ENCODE measurements at places on chromosomes 6 and 20.

GRCh38 chr6:118387921-118388701 lies 160.0 kb upstream of the PLN start:
- no peak for DNase-seq

- no peak for DNase-seq
Observed at GRCh38 chr6:142414462-142415250, 112.8 kb downstream of the ADGRG6 start.

DNA sequence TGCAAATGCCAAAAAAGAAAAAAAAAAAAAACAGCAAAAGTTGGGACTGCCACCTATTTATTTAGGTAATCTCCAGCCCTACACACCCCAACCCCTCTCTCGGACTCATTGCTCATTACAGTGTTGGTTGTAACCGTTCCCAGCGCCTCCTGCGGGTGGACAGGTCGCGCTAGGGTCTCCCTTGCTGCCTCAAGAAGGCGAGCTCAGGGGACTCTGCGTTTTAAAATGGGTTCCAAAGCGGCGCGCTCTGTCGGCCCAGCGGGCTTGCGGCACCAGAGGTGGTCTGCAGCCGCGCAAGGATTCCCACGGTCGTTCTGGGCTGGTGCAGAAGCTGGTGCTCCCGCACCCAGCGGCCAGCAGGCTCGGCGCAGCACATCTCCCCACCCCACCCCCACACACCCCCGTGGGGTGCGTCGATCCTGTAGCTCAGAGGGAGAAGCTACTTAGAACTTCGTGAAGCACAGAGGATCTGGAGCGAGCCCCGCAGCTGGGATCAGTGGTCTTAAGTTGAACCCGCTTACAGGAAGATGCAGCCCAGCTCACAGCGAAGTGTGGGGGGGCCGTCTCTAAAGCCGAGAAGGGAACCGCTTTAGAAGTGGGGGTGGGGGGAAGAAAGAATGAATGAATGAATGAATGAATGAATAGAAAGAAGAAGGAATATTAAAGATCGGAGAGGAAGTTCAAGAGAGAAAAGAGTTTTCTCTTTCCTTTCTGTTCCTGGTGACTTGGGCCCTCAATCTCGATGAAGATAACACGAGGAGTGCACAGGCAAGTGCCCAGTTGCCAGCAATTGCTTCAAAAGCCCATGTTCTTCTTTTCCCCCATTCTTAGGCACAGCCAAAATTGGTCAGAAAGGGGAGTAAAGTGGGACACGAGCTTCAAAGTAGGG lies 780 bp downstream of the TFAP2A start:
- DNase-seq, result no peak

DNA sequence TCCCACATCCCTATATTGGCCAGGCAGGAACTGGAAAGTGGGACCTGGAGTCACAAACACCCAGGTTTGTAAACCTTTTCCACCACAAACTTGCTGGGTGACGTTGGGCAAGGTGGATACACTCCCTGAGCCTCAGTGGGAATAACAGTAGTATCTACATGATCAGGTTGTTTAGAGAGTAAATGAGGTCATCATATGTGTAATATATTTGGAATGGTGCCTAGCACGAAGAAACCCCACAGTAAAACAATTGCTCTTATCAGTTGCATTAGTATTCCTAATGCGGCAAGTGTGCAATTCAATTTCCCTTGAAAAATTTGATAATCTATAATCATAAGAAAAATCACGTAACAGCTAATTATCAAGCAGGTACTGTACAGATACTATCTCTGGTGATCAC lies 51.9 kb downstream of the HIVEP2 start:
- DNase-seq, result no peak

GRCh38 chr6:145865595-145865994 lies 51.0 kb upstream of the FBXO30 start:
- DNase-seq, result no peak

DNA sequence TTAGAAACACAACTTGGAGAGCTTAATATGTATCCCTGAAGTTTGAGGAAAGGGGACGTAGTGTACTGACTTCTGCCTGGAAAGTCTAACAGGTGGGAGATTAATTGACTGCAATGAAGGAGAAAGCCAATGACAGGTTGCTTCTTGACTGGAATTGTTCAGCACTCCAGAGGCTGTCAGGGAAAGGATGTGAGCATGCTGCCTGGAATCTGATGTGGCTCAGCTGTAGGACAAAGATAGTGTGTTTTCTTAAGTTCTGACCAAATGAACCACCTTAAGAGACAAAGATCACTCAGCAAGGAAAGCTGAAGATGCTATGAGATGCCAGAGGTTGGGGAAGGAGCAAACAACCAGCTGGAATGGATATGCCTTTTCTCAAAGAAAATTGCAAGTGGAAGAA lies 185.8 kb downstream of the PHF3 start:
- no peak for DNase-seq

DNA sequence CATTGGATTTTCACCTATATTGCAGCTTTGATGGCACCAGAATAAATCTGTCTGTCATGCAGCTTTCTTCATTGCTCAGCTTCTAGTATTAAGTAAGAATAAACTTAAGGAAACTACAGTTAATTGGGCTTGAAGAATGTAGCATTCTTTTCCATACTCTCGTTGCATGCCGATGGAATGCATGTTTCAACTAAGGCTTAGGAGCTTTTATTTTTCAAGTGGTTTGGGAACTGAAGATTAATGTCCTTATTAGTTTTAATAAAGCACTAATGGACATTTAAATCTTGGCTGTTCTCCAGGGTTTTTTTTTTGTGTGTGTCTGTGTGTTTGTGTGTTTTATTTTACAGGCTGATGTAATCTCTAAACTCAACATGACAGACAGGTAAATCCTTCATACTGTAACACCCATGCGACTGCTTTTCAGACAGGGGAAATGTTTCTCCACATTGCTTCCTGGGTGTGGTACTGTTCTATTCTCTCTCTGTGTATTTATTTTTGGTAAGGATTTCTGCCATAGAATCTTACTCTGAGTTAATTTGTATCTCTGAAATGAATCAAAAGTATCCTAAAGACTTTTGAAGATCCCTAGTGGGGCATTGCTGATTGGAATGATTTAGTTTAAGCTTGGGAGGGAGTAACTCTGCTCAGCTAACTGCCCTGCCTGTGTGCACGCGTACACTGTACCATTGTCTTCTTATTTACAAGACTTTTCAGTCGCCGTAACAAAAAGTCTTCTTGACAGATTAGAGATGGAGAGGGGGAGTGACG lies 38.0 kb downstream of the SLC9A8 start:
- DNase-seq, result no peak

DNA sequence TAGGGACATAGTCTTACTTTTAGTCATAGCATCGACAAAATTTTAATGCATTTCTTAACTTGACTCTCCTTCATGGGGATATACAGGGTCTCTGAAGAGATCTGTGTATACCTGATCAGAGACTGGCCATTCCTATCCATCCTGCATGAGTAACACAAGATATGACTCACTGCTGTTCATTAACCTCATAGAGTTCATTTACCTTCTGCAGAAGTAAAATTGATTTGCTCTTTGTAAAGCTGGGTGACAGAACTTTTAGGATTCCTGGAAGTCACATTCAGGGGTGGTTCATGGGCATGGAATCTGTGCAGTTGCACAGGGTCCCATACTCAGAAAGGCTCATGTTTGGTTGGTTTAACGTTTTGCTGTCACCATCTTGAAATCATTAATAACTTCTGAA lies 53.2 kb downstream of the PDE7B start:
- DNase-seq, result no peak

DNA sequence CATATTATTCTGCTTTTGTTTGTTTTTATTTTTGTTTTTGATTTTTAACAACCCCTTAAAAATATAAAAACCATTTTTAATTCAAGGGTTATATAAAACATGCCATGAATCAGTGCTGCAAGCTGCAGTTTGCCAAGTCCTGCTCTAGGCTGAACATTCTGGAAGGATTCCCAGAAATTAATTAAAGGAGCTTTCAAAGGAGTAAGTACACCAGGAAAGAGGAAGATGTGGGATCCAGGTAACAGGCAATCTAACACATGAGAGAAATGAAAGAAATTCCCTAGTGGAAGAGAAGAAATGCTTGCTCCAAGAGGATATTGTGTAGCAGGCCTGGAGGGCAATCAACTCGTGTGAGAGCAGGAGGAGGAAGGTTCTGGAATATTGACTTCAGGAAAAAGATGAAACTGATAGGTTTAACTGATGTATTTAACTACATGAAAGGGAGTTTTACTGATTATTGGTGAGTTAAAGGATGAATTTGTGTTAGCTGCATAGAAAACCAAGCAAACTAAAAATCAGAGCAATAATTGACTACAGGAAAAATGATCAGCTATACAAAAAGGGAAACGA lies 146.0 kb upstream of the PHACTR1 start:
- DNase-seq, result no peak

- no peak for DNase-seq
Observed at GRCh38 chr6:141316236-141316635, 816.5 kb upstream of the GJE1 start.

DNA sequence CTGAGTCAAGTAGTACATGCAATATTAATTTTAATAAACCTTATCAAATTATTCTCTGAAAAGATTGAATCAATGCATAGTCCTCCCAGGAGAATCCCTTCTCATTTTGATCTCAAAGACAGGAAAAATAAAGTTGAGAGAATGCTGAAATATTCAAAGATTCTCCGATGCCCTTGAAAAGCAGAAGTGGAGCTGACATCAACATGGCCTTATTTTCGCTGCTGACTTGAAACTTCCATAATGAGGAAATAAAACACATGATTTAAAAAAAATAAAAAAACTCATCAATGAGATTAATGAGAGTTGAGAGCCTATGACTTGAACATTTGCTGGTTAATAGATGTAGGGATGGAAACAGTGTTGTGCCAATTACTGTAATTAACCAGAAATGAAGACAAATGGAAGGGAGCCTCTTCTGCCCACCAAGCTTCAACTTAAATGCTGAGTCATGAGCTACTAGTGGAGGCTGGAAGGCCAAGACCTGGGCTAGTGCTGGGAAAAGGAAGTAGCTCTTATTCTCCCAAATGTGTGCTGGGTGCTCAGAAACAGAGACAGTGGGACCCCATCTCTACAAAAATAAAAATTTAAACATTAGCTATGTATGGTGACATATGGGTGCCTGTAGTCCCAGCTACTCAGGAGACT lies 139.9 kb downstream of the BFSP1 start:
- no peak for DNase-seq

DNA sequence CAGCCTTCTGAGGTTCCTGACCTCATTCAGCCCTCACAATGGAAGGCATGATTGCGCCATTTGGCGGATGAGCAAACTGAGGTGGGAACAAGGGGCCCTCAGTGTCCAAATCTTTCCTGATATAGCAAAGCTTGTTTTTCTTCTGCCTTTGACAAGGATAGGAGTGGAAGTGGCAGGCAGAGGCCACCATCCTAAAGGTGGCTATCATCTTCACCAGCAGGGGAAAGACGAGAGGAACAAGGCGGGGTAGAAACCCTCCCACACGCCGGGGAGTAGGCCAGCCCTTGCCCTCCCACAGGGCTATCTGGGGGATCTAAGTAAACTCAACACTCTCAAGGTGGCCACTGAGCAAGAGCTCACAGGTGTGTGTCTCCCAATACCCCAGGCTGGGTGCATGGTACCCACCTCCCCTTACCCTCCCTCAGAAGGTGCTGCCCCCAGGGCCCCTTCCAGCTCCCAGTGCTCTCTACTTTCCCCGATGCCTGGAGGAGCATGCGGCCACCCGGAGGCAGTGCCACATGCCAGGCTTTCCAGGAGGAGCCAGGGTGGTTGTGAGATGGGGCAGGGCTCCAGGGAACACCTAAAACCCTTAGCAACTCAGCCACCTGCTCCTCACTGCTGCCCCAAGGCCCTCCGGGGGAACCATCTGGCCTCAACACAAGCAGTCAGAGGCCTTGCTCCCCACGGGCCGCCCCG lies 11.2 kb downstream of the SPDEF start:
- DNase-seq, result no peak

DNA sequence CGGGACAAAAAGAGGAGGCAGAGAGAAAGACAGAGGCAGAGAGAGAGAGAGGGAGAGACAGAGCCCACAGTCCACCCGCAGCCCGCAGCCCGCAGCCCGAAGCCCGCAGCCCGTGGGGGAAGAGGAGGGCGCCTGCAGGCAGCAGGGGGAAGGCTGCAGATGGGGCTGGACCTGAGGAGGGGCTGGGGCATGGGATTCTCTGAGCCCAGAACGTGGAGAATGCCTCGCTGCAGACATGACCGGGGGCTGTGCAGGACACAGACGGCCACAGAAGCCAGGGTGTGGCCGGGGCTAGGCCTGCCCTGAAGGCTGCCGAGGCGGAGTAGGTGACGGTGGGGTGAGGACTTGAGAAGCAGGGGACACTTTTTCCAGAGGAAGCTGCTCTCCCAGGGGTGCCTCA lies 6.5 kb upstream of the SLCO4A1 start:
- DNase-seq, result no peak

DNA sequence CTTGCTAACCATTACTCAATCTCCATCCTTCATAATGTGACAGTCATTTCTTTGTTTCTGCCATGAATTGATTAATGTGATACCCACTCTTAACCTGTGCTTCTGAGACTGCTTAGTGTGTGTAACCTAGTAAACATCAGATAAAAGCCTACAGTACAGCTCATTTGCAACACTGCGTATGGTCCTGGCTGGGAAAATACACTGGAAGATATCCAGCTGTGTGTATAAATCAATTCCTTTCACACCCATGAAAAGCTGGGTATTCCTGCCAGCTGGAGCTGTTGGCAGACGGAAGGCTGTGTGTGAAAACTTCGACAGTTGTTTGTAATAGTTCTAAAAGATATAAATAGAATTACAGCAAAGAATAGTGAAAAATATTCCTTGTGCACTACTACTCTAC lies 509.2 kb downstream of the FRK start:
- no peak for DNase-seq

DNA sequence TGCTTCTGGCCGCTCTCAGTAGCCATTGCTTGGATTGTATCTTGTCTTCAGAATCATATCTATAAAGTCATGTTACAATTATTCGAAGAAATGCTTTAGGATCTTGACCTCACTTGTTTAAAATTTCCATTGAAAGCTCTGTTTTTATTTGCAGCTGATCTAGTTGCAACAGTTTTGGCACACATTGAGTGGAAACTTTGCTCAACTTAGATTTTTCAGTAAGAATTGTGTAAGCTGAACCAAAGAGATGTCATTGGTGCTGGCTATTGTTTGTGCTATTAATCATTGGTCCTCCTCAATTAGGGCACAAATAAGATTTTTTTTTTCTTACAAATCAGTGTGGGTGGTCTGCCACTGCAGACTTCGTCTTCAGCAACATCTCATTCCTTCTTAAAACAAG lies 649.2 kb downstream of the MMUT start:
- no peak for DNase-seq

DNA sequence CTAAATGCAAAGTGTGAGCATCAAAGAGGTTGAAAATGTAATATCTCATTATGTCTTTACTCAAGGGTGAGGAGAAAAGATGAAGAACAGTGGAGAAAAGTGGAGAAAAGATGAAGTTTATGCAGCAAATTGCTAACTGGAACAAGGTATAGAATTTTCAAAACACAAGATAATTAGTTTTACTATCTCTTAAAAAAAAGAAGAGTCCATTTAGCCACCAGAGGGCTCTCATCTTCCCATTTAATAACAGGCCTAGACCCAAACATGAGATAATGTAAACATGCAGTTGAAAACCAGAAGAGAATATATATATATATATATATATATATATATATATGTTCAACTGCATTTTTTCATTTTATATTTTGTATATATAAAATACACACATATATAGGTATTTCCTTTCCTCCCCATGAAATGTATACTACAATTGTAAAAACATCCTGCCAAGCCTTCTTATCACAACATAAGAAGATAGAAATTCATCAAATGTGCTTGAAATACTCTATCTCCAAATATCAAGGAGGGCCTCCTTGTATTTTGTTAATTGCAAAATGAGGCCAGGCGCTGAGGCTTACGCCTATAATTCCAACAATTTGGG lies 78.4 kb downstream of the ADTRP start:
- DNase-seq, result no peak

Measured in stimulated activated CD4-positive, alpha-beta T cell treated with anti-CD3 and anti-CD28 coated beads, Interleukin-1b, Interleukin-23, amount 100 ng/mL, for 4 hours (primary cell).